ENCODE measurements at places on chromosomes 4 and X.

GRCh38 chrX:10569946-10570345 is 50.4 kb downstream of the MID1 start:
- no peak for DNase-seq

GRCh38 chr4:123353656-123354055 is 42.9 kb upstream of the SPRY1 start:
- DNase-seq = no peak

DNA sequence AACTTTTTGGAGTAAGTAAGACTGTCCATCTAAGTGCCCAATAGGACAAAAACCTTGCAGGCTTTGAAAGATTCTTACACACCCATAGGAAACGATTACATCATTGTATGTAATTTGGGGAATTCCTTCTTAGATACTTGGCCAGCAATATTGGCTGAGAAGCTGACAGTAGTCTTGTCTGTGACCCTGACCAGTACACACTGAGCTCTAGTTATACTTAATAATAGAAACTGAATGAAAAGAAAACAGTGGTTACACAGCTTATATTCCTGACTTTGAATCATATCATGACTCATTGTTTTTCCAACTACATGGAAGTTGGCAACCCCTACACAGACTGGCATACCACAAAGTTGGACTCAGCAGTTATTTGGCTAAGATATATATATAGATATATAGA is 7.1 kb upstream of the TLR2 start:
- DNase-seq = peak; percentile 91

GRCh38 chr4:180766944-180767729 is 1476.1 kb upstream of the TENM3 start:
- DNase-seq = no peak

GRCh38 chr4:95546866-95547714 is 1.7 kb downstream of the UNC5C start:
- DNase-seq = no peak

DNA sequence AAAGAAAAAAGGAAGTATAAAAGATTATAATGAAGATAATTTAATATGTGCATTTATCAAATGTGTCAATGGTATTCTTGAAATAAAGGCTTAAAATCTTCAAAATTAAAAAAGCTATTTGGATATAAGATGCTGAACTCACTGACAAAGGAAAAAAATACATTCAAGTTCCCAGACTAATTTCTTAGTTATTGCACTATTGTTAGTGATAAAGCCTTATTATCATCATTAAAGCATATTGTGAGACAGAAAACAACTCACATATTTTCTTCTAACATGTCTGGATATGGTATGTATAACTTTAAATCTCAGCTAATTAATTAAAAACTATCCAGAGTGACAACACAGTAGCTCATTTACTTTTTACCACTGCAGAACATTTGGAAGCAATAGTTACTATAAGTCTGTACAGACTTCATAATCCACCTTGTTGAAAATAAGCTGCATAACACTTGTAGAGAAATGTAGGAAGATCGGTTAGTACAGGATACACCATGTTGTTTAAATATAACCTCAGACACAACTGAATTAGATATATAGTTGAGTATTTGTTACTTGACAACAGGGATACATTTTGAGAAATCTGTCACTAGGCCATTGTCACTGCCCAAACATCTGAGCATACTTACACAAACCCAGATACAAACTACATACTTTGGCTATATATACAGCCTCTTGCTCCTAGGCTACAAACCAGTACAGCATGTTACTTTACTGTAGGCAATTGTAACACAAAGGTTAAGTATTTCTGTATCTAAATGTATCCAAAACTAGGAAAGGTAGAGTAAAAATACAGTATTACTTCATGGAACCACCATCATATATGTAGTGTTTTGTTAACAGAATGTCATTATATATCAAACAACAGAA is 12.8 kb upstream of the FAM200B start:
- DNase-seq = no peak

- no peak for DNase-seq
These were observed 9.5 kb downstream of the DOK7 start for GRCh38 chr4:3472411-3473141.

DNA sequence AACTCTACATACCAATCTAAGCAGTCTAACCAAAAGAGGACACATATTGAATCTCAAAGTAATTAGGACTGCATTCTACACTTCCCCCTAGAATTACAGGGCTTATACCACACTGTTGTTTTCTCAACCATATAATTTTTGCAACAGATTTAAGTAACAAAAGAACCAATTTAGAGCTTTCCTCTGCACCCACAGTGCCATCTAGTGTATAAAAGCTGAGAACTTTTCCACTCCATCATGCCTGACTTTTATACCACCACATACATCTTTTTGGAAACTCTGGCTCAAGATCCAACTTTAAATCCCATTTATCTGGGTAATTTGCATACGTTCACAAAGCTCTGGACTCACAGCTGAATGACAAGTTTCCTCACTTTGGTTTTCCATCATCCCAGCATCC is 99.5 kb downstream of the EFHC2 start:
- DNase-seq = peak; percentile 42

Measured in astrocyte of the spinal cord (primary cell).